Renal cortical epithelial cell (primary cell): ENCODE measurements at places on chromosomes 1 and 21.

DNA sequence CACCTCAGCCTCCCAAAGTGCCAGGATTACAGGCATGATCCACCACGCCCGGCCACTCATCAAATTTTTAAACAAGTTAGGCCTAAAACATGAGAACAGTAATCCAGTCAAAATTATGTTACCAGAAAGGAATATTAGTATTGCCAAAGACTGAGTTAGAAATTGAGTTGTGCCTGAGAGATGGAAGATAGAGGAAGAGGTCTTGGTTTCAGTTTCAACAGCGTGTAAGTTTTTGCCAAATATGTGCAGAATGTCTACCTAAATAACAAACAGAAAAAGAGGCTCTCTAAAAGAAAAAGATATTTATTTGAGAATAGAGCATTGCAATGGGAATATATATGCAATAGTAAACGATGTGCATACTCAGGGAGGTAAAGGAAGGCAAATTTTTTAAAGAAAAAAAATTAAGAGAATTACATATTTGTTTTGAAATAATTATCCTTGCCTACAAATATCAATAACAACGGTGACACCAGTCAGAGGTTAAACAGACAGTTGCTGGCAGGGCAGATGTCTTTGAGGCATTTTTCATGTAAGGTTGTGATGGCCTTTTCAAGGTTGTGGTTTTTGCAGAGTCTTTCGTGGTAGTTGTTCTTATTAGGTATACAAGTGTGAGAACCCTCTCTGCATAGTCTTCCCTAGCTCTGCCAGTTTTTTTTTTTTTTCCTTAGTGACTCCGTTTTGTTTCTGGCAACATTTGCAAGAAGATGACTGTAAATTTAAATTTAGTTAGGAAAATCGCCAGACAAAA lies 2.2 kb upstream of the CD1B start:
- DNase-seq = no peak

DNA sequence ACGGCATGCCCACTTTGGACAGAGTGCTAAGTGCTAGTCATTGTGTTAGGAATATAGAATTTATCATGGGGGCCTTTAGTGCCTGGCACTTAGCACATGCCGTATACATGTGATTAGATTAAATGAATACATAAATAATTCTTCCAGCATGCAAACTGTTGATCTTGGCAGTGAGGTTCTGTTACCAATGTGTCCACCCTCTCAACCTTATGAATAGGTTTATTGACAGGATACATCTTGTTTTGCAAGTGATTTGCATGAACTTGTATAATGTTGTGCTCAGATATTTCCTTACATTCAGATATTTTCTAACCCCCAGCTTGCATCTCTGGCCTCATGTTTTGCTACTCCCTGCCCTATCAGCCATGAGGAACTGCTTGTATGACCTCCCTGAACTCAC lies 60.3 kb upstream of the ZNF648 start:
- no peak for DNase-seq

DNA sequence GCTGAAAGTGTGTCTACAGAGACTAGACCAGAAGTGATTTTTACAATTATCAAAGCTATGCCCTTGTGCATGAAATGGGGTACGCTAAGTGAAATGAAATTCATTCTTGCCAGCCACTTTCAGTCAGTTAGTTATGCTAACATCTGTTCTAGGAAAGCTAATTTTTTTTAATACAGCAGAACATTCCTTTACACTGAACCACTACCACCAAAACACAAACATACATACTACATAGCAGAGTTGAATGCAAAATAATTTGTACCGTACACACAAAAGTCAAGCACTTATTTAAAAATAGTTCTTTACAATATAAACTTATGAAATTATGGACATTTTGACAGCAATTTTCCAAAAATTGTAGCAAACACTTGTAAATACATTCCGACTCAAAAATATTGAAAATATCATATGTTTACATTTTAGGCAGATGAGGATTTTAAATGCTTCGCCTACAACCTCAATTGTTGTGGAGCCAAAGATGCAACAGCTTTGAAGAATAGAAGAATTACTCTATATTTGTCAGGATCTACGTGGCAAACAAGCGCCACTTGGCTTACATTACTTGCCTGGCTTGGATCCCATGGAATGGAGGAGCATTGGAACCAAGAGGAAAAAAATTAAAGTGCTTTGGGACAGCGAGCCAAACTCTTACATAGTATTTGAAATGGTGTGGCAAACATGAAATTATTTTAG lies 30.6 kb downstream of the WLS start:
- no peak for DNase-seq

GRCh38 chr1:211559222-211560010 lies 19.5 kb downstream of the SLC30A1 start:
- DNase-seq = peak; percentile 51

- DNase-seq = peak; percentile 43
These were observed 153.9 kb downstream of the ETS2 start for GRCh38 chr21:38959692-38960061.

GRCh38 chr21:37248298-37248697 lies 18.8 kb downstream of the VPS26C start:
- no peak for DNase-seq

- DNase-seq = peak; percentile 90
These were observed 20.1 kb downstream of the OSBPL9 start for GRCh38 chr1:51636764-51637522.

DNA sequence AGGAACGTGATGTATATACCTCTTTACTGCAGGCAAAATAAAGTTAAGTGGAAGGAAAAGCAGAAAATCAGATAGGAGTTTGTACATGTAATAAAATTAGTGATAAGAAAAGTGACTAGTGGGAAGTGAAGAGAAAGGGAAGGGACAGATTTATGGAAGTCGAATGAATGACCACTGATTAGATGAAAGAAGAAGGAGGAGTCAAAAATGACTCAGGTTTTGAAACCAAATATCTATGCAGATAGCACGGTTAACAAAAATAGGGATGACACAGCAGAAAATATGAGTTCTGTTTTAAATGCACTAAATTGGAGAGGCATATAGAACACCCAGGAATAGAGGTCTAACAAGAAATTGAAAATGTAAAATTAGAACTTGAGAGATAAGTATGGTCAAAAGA lies 128.0 kb downstream of the HMCN1 start:
- DNase-seq = no peak

GRCh38 chr1:156953571-156953970 lies 33.1 kb downstream of the LRRC71 start:
- DNase-seq = no peak

- DNase-seq = no peak
These were observed 15.6 kb upstream of the ECE1 start for GRCh38 chr1:21305900-21306189.

DNA sequence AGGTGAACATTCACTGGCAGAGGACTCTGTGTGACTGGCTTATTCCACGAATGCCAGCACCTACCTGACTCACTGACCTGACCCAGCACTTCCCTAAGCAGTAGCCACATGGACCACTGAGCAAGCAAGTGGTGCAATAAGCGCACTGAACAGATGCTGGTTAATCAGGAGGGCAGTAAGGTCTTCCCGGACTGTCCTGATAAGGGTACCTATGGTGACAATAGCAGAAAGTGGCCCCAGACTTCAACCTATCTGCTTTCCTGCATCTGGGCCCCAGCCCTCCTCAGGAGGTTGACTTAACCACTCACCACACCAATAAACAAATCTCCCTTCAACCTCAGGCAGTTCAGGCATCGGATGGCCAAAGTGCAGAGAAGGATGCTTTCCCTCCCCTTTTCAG lies 65.7 kb downstream of the SETD4 start:
- DNase-seq = no peak

- no peak for DNase-seq
These were observed 48.7 kb upstream of the ANGPTL1 start for GRCh38 chr1:178919581-178919980.
